ENCODE measurements at places on chromosomes 6 and 20. TPM values are rescaled to one million over a fixed set of nuclear protein-coding genes. Genes with fewer than 3 reads are reported as not detected.

TGM3 gene
- not detected for total RNA-seq

ADGRB3 gene
- not detected for total RNA-seq

PTCRA gene
- not detected for total RNA-seq

NRSN1 gene
- total RNA-seq: not detected

ATP6V1G2 gene
- total RNA-seq: 0.98 TPM

NR2E1 gene
- total RNA-seq: not detected

NDUFAF5 gene
- 33.8 TPM for total RNA-seq

CCDC167 gene
- total RNA-seq: 43.5 TPM

TCP11 gene
- not detected for total RNA-seq

RAET1G gene
- 6.8 TPM for total RNA-seq

FAM209B gene
- total RNA-seq: 0.22 TPM

OOEP gene
- not detected for total RNA-seq

GPR63 gene
- total RNA-seq: 0.36 TPM

ACTL10 gene
- not detected for total RNA-seq

LAMA2 gene
- 0.30 TPM for total RNA-seq

DUSP15 gene
- 1.4 TPM for total RNA-seq

OTOR gene
- total RNA-seq: not detected

ECT2L gene
- not detected for total RNA-seq

CTAGE9 gene
- total RNA-seq: not detected

MOG gene
- total RNA-seq: not detected

SRMS gene
- total RNA-seq: 0.16 TPM

JARID2 gene
- total RNA-seq: 11.9 TPM

FGD2 gene
- total RNA-seq: 0.08 TPM

ARMC12 gene
- 0.76 TPM for total RNA-seq

NKX2-4 gene
- total RNA-seq: not detected

FAM83C gene
- 0.06 TPM for total RNA-seq

ENPP1 gene
- total RNA-seq: 1.3 TPM

RBM24 gene
- total RNA-seq: 7.9 TPM

RARS2 gene
- 20.0 TPM for total RNA-seq

ARMC2 gene
- total RNA-seq: 2.8 TPM

TRDN gene
- total RNA-seq: not detected

B3GAT2 gene
- total RNA-seq: 0.06 TPM

C20orf144 gene
- total RNA-seq: not detected

FUT9 gene
- not detected for total RNA-seq

BEND6 gene
- 0.70 TPM for total RNA-seq

PRDM13 gene
- total RNA-seq: 0.88 TPM

CALHM4 gene
- not detected for total RNA-seq

DNAH8 gene
- not detected for total RNA-seq

Data from A549 treated with Mapracorat at 1 μM for 4 hours (cell line).